ENCODE measurements at places on chromosomes 4 and X. TPM values are rescaled to one million over a fixed set of nuclear protein-coding genes. Genes with fewer than 3 reads are reported as not detected.
A peak's percentile ranks its signal among the peaks of the same experiment; 100 is the strongest.

- no peaks in the 10 kb centered on the region for H3K4me1 ChIP-seq
- no peak for DNase-seq
- no peaks in the 10 kb centered on the region for H3K27me3 ChIP-seq
- H3K36me3 ChIP-seq = no peaks in the 10 kb centered on the region
Measured at GRCh38 chr4:11634283-11634682, 205.6 kb upstream of the HS3ST1 start.

RTL5 gene
- total RNA-seq = 9.0 TPM

TMPRSS11F gene
- not detected for total RNA-seq

DNA sequence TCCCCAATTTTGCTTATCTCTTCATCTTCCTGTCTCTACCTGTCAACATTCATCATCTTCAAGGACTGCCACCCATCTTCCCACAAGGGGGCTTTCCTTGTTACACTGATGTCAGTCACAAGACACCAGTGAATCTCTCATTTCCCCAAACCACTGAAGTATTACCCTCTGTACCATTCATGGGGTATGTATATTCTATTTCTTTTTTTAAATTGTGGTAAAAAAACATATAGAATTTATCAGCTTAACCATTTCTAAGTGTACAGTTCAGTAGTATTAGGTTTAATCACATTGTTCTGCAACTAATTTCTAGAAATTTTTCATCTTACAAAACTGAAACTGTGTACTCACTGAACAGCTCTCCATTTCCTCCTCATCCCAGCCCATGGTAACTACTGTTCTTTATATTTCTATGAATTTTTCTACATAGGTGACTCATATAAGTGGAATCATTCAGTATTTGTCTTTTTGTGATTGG lies 98.6 kb downstream of the LARP7 start:
- H3K36me3 ChIP-seq = no peaks in the 10 kb centered on the region
- H3K27me3 ChIP-seq = no peaks in the 10 kb centered on the region
- no peak for DNase-seq
- H3K4me3 ChIP-seq = no peak overlapping the region
- H3K4me1 ChIP-seq = peaks cover 4% of the 10 kb centered on the region
- no peak overlapping the region for H3K27ac ChIP-seq

DNA sequence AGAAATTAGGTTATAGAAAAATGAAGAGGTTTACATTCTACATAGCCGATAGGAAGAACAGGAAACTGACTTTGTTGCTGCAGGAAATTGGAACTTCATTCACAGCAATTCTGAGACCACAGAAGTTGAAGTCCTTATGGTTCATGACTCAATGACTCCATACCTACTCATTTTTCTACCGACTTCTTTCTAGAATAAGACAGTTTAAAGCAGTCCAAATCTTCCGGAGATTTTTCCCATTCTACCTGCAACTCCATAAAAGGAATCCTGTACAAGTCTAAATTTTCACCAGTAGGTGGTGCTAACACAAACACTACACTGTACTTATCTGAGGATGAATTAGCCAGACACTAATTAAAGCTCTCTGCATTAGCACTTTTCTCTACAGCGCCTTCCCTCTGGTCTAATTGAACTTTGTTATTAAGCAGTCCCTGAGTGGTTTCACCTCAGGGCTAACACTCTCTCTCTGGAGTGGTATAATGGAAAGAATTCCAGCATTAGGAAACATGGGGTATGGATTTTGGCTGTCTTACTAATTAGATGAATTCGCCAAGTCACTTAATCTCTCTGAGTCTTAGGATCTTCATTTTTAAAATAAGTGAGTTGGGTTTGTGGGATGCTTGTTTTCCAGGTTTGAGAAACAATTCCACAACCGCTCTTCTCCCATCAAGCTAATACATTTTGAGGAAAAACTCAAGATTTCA lies 167.9 kb downstream of the SMIM20 start:
- no peak overlapping the region for H3K4me3 ChIP-seq
- H3K36me3 ChIP-seq = no peaks in the 10 kb centered on the region
- no peak overlapping the region for H3K27ac ChIP-seq

DNA sequence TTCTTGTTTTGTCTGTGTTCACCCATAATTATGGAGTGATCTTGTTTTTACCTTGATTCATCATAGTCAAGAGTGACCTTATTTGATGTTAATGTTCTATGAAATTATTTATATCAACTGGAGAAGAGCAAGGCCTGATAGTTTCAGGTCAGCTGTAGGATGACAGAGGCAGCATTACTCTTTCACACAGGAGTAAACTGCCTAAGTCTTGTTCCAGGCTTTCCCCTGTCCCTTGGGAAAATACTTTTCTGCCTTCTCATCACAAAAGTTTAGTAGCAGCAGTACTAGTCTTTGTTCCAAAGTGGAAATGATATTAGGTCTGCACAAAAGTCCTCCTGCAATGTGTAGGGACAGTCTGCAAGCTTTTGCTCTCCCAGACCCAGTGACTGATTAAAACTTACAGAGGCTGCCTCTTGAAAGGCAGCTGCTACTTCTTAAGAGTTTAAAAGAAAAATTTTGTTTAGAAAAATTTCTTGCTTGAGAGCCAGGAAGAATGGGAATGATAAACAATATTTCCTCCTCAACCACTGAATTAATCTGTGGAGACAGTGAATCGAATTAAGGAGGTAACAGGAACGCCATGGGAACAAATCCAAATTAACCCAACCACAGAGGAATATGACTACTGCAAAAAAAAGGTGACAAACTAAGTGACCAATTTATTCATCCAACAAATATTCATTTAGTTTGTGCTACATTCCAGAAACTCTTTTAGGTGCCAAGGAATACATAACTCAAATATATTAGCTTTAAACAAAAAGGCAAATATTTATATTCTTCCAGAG lies 991.4 kb upstream of the PABPC4L start:
- H3K36me3 ChIP-seq = no peaks in the 10 kb centered on the region
- no peaks in the 10 kb centered on the region for H3K4me1 ChIP-seq
- DNase-seq = no peak
- H3K4me3 ChIP-seq = no peak overlapping the region

ARHGAP36 gene
- total RNA-seq = not detected

- H3K27me3 ChIP-seq = no peaks in the 10 kb centered on the region
- no peaks in the 10 kb centered on the region for H3K4me1 ChIP-seq
- no peak overlapping the region for H3K4me3 ChIP-seq
- no peak for DNase-seq
- H3K27ac ChIP-seq = no peak overlapping the region
- no peaks in the 10 kb centered on the region for H3K36me3 ChIP-seq
Measured at GRCh38 chr4:144056800-144057199, 37.6 kb upstream of the GYPB start.

RASSF6 gene
- total RNA-seq = not detected

SLC6A8 gene
- total RNA-seq = 29.0 TPM

DNA sequence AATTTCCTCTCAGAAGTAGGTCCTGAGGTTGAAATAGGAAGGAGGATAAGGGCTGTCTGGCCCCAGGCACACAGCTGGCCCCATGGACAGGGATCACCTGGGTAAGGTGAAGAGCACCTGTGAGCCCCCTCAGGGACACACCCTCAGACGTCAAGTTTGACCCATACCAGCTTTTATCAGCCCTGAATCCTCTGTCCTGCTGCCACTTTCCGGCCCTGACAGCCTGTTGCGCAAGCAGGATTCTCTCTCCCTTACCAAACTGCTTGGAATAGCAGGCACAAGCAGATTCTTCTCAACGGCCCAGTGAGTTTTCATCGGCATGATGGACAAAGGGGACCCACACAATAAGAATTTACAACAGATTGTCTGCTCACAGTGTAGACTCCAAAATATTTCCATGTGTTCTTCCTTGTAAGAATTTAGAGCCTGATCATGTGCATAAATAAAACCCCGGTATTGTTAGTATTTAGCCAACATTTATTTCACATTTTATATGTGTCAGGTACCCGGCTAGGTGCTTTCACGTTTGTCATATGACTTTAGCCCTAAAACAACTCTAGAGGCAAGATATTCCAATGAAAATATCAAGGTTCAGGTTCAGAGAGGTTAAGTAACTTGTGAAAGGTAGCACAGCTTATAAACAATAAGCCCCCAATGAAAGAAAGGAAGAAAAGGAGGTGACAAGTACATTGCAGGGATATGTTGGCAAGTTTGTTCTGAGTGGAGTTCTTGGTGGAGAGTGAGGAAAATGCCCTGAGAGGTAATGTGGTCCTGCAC lies 107.2 kb upstream of the KIT start:
- H3K27me3 ChIP-seq = no peaks in the 10 kb centered on the region
- H3K27ac ChIP-seq = no peak overlapping the region
- no peak overlapping the region for H3K4me3 ChIP-seq
- DNase-seq = no peak
- no peaks in the 10 kb centered on the region for H3K36me3 ChIP-seq
- peaks cover 3% of the 10 kb centered on the region for H3K4me1 ChIP-seq

- DNase-seq = peak; percentile 66
- no peaks in the 10 kb centered on the region for H3K36me3 ChIP-seq
- no peaks in the 10 kb centered on the region for H3K27me3 ChIP-seq
- H3K27ac ChIP-seq = no peak overlapping the region
Measured at GRCh38 chrX:119880552-119881437, 9.2 kb downstream of the NDUFA1 start.

DNA sequence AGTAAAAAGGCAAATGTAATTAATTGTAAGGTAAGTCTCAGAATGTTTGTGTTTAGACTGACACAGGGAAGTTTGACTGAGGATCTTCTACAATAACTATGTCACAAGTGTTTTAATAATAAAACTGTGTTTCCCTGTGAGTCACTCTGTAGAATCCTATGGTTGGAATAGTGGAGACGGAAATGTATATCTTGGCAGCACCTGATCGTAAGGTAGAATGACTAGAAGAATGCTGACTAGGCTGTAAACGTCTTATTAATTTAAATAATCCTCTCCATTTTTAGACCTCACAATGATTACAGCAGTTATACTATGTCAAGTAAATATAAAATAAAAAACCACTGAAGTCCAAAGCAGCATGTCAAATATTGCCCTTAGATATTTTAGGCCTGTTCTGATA lies 266.0 kb downstream of the CCSER1 start:
- no peak for DNase-seq
- H3K4me3 ChIP-seq = no peak overlapping the region
- H3K4me1 ChIP-seq = no peaks in the 10 kb centered on the region
- H3K27me3 ChIP-seq = no peaks in the 10 kb centered on the region
- no peak overlapping the region for H3K27ac ChIP-seq
- H3K36me3 ChIP-seq = no peaks in the 10 kb centered on the region

DNA sequence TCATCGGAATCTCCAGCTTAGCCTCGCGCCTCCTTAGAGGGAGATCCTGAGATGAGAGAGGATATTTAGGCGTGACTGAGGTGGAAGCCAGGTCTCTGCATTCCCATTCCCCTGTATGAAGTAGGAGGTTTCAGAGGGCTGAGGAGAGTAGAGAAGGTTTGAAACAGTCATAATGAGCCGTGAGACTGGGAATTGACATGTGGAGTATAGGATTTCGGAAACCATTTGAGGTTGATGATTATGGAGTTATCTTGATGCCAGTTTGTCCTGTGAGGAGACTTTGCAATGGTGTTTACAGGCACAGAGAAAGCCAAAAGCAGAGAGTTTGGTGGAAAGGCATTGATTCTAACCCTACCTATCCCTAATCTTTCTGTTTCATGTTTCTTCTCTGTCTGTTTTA lies 2.0 kb downstream of the CHST7 start:
- no peaks in the 10 kb centered on the region for H3K4me1 ChIP-seq
- H3K4me3 ChIP-seq = no peak overlapping the region
- H3K36me3 ChIP-seq = no peaks in the 10 kb centered on the region
- no peak overlapping the region for H3K27ac ChIP-seq
- no peak for DNase-seq

DNA sequence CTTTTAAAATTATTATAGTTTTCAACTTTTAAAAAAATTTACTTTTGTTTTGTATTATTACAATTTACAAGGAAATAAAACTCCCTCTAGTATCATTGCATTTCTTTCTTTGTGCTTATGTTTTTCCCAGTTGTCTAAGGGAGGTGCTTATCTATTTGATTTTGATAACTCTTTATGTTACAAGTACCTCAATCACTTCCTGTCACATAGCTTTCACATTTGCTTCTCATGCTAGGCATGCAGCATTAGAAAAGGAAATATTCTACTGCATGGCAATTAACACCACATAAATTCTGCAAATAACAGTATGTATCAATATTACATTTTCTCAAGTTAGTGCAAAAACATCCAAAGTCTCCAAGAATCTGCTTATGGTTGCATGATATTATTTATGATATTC lies 180.3 kb upstream of the HS3ST1 start:
- H3K4me1 ChIP-seq = peaks cover 6% of the 10 kb centered on the region
- no peaks in the 10 kb centered on the region for H3K36me3 ChIP-seq
- no peak overlapping the region for H3K4me3 ChIP-seq
- no peaks in the 10 kb centered on the region for H3K27me3 ChIP-seq
- DNase-seq = no peak

DNA sequence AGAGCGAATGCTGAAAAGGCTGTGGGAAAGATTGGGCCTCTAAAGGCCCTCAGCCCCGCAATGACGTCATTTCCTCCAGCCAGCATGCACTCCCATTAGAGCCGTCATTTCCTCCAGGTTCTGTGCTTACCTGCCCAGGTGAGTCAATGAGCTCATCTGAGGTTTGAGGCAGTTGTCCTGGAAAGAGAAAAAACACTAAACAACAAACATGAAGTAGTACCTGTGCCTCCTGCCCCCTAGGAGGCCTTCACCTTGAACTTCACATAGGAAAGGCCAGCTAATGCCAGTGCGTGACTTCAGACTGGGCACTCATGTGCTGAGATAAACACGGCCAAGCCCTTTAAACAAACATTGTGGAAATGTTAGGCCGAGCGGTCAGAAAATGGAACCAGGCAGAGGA lies 55.9 kb downstream of the FHDC1 start:
- no peaks in the 10 kb centered on the region for H3K27me3 ChIP-seq
- H3K4me3 ChIP-seq = no peak overlapping the region
- no peak overlapping the region for H3K27ac ChIP-seq
- no peak for DNase-seq
- H3K4me1 ChIP-seq = no peaks in the 10 kb centered on the region

ITM2A gene
- total RNA-seq = 14.7 TPM

DNA sequence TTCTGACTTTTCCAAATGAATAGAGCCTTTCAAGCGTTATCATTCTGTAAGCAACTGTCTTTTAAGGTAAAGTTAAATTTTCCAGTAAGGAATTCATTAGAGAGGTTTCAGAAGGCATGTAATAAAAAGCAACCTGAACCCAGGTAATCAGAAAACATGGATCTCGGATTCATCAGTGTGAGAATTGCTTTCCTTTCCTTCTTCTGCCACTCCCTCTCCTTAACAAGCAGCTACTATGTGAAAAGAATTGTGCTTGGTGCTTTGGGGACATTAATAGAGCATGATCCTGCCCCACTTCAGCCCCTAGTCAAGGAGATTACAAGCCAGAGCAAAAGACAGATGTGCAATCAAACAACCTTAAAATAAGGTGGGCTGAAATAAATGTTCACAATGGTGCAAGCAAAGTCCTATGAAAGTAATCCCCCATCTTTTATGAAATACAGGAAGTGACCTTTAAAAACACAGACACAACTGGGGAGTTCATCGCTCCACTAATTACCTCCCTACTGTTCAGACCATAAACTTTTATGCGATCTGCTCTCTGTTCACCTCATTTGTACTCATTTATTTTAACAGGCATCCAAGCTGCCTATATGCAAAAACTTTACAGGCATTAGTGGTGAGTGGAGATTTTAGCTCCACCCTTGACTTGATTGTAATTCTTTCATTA lies 122.9 kb upstream of the RASGEF1B start:
- H3K27me3 ChIP-seq = no peaks in the 10 kb centered on the region
- no peaks in the 10 kb centered on the region for H3K36me3 ChIP-seq
- H3K4me3 ChIP-seq = no peak overlapping the region
- H3K4me1 ChIP-seq = peaks cover 23% of the 10 kb centered on the region
- no peak for DNase-seq

- no peaks in the 10 kb centered on the region for H3K36me3 ChIP-seq
- no peaks in the 10 kb centered on the region for H3K4me1 ChIP-seq
- peak; percentile 44 for DNase-seq
- no peak overlapping the region for H3K4me3 ChIP-seq
- H3K27ac ChIP-seq = no peak overlapping the region
Measured at GRCh38 chrX:3811331-3812311, 98.2 kb upstream of the PRKX start.

Data from cardiac muscle cell (in vitro differentiated cells and primary cell).